ENCODE measurements at places on chromosomes 6 and 20.

DNA sequence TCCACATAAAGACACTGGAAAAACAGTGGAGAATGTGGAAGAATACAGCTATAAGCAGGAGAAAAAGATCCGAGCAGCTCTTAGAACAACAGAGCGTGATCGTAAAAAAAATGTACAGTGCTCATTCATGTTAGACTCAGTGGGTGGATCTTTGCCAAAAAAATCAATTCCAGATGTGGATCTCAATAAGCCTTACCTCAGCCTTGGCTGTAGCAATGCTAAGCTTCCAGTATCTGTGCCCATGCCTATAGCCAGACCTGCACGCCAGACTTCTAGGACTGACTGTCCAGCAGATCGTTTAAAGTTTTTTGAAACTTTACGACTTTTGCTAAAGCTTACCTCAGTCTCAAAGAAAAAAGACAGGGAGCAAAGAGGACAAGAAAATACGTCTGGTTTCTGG lies 57.1 kb downstream of the MAP3K4 start:
- DNase-seq = no peak

- DNase-seq = no peak
Measured at GRCh38 chr6:98044791-98045470, 761.9 kb upstream of the MMS22L start.

GRCh38 chr6:109867009-109867969 lies 110.8 kb upstream of the GPR6 start:
- no peak for DNase-seq

DNA sequence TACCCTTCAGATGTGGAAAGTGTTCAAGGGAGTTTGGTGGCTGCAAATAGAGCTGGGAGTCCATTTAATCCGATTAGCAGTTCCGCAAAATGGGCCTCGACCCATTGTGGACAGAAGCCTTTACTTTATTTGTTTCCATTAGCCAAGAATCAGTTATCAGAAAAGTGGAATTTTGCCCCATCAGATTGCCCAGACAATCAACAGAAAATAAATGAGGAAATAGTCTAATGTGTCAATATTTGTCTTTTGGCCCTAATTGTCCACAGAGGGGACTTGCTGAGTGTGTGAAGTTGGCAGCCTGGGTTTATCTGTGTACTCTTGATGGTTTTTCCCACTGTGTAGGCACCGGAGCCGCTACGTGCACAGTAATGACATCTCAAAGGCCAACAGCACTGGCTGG lies 134.3 kb downstream of the LINC00237 start:
- DNase-seq = no peak

DNA sequence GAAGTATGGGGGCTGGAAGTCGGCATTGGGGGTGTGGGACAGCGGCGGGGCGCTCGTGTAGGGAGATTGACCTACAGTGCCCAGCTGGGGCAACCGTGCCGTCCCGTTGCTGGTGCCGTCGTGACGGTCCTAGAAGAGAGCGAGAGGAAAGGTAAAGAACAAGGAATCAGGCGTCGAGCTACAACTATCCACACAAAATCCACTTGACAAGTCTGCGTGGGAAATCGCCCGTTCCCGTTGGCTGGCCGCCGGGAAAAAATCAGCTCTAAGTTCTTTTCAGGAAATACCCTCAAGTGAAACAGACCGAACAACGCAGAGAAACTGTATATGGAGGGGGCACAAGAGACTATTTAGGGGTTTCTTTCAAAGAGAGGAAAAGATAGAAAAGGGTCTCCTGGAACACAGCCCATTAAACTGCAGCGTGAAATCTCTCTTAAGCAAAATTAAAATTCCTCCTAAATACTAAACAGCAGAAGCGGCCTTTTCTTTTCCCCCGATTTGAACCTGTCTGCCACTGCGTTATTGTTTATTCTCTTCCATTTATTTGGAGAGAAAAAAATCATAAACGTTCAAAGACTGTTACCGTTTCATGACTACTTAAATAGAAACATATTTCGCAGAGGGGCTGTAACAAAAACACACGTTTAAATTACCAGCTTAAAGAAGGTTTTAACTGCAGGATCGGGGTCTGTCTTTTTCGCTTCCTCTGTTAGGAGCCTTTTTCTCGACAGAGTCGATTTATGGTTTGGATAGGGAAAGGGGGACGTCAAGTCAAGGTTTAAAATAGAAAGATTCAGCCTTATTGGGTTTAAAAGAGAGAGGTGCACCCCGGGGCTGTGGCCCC lies 4.4 kb downstream of the TFAP2A start:
- no peak for DNase-seq

DNA sequence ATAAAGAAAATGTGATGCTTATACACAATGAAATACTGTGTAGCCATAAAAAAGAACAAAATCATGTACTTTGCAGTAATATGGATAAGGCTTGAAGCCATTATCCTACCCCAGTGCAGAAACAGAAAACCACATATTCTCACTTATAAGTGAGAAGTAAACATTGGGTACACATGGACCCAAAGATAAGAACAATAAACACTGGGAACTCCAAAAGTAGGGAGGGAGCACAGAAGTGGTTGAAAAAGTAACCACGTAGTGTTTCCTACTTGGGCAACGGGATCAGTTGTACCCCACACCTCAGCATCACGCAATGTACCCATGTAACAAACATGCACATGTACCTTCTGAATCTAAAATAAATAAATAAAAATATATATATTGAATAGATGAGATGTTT lies 8.2 kb downstream of the IRAK1BP1 start:
- DNase-seq = no peak

GRCh38 chr6:148957752-148958151 lies 210.9 kb downstream of the UST start:
- no peak for DNase-seq

- no peak for DNase-seq
Measured at GRCh38 chr6:169449221-169449620, 195.6 kb upstream of the THBS2 start.
